Left lung (tissue), 14 donors: ENCODE measurements at places on chromosomes 16 and 17. TPM values are rescaled to one million over a fixed set of nuclear protein-coding genes. Genes with fewer than 3 reads are reported as not detected.

DNA sequence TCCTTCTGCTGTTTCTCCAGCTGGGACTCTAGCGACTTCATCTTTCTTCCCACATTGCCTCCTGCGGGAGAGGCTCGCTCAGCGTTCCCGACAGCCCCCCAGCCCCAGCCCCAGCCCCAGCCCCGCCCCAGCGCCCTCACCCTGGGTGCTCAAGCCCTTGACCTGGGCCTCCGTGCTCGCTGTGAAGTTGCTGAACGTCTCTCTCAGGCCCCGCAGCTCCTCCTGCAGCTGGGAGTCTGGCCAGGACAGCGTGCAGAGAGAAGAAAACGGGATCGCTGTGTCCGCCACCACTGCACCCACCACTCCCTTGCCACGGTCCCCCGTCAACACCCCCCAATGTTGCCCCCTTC is 2.4 kb downstream of the ASGR1 start:
- H3K27me3 ChIP-seq, result no peaks in the 10 kb centered on the region
- peaks cover 26% of the 10 kb centered on the region for H3K4me1 ChIP-seq
- no peak for DNase-seq
- H3K27ac ChIP-seq, result no peak overlapping the region

GRCh38 chr16:17557949-17558348 is 87.2 kb upstream of the XYLT1 start:
- no peaks in the 10 kb centered on the region for H3K27me3 ChIP-seq
- no peaks in the 10 kb centered on the region for H3K36me3 ChIP-seq
- H3K4me3 ChIP-seq, result no peak overlapping the region
- no peaks in the 10 kb centered on the region for H3K4me1 ChIP-seq

DNA sequence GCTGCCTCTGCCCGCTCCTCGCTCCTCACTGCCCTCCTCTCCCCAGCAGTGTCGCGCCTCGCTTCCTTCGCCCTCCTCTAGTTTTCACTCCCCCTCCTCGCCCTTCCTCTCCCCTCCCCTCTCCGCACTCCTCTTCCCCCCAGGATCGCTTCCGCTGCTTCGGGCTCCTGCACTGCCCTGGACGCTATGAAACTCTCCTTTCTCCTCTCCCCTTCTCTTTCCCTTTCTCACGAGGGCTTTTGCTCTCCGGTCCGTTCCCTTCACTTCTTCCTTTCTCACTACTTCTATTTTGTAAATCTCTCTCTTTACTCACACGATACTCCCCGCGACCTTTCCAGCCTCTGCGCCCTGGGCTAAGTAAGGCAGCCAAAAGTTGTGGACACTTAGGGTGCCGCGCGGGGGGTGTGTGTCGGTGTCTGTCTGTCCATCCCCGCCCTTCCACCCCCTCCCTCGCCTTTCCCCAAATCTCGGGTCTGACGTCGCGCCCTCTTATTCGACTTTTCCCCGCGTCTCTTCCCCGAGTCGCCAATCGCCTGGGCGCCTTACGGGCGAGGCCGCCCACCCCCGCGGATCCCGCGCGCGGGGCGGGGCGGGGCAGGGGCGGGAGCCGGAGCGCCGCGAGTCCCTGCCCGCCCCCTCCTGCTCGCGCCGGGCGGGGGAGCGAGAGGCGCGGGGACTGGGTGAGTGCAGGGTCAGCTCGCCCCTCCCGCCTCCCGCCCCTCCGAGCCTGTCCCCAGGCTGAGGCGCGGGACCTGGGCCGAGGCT is at the start of gene IRX3:
Gene IRX3 (minus strand): TSS at position 422 of the 765 bp plus-strand sequence. CDS start 737 bp downstream, outside the sequence.
- peak; percentile 90 for DNase-seq
- H3K27me3 ChIP-seq, result peaks cover 69% of the 10 kb centered on the region
- peaks cover 37% of the 10 kb centered on the region for H3K4me1 ChIP-seq

DNA sequence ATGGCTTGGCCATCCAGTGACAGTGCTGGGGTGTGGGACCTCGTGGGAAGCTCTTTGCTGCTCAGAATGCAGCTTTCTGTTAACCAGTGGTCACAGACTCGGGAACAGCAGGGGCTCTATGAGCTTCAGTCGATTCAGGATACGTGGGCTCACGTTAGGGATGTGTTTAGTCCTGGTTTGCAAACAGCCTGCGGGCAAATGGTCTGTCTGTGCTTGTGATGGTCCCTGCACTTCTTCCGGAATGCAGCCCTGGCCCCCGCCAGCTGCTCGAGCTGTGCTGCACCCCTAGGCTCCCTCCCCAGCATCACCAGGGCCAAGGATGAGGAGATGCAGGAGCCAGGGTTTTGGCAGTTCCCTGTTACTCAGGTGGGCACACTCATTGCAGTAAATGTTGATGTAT is 172.8 kb upstream of the CHMP6 start:
- H3K36me3 ChIP-seq, result peaks cover 12% of the 10 kb centered on the region
- H3K27ac ChIP-seq, result peak overlapping the region; percentile 87
- peak; percentile 38 for DNase-seq
- H3K4me1 ChIP-seq, result peaks cover 21% of the 10 kb centered on the region

- DNase-seq, result no peak
- no peak overlapping the region for H3K4me3 ChIP-seq
- H3K4me1 ChIP-seq, result no peaks in the 10 kb centered on the region
- no peaks in the 10 kb centered on the region for H3K27me3 ChIP-seq
- no peaks in the 10 kb centered on the region for H3K36me3 ChIP-seq
Observed at GRCh38 chr17:42872251-42872965, 21.4 kb downstream of the AOC3 start.

DNA sequence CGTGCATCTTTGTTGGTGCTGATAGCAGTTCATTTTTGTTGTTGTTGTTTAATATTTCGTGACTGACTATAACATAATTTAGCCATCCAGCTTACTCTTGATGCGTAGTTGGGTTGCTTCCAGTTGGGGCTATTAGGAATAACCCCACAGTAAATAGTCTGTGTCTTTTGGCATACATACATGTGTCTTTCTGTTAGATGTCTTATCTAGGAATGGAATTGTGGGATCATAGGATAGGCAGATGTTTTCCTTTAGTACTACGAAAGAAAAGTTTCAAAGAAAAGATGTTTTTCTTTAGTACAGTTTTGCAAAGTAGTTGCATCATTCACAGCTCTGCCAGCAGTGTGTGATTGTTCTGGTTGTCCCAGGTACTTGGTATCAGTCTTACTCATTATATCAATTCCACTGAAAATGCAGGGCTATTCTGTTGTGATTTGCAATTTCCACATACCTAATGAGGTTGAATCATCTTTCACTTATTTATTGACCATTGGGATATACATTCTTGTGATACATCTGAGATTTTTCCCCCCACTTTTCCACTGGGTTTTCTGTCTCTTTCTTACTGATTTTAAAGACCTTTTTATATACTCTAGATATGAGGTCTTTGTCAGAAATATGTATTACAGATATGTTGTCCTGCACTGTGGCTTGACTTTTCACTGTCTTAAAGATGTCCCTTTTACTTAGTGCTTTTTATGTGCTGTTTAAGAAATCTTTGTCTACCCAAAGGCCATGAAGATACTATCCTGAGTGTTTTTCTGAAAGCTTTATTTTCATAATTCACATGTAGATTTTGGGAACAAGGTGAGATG is 173.3 kb downstream of the MRTFB start:
- no peak overlapping the region for H3K27ac ChIP-seq
- H3K4me1 ChIP-seq, result no peaks in the 10 kb centered on the region
- no peaks in the 10 kb centered on the region for H3K36me3 ChIP-seq
- no peaks in the 10 kb centered on the region for H3K27me3 ChIP-seq
- no peak for DNase-seq
- H3K4me3 ChIP-seq, result no peak overlapping the region

GRCh38 chr17:28849281-28849680 is 5.5 kb upstream of the ERAL1 start:
- no peak for DNase-seq
- no peaks in the 10 kb centered on the region for H3K36me3 ChIP-seq
- H3K27ac ChIP-seq, result no peak overlapping the region
- H3K4me3 ChIP-seq, result no peak overlapping the region
- no peaks in the 10 kb centered on the region for H3K27me3 ChIP-seq

- H3K4me3 ChIP-seq, result no peak overlapping the region
- no peaks in the 10 kb centered on the region for H3K36me3 ChIP-seq
- no peak overlapping the region for H3K27ac ChIP-seq
Observed at GRCh38 chr17:41453066-41453465, 12.3 kb upstream of the KRT38 start.

- peak; percentile 94 for DNase-seq
- H3K4me3 ChIP-seq, result no peak overlapping the region
- H3K27ac ChIP-seq, result no peak overlapping the region
- H3K4me1 ChIP-seq, result peaks cover 17% of the 10 kb centered on the region
Observed at GRCh38 chr16:48499923-48500381, 110.0 kb downstream of the N4BP1 start.

DNA sequence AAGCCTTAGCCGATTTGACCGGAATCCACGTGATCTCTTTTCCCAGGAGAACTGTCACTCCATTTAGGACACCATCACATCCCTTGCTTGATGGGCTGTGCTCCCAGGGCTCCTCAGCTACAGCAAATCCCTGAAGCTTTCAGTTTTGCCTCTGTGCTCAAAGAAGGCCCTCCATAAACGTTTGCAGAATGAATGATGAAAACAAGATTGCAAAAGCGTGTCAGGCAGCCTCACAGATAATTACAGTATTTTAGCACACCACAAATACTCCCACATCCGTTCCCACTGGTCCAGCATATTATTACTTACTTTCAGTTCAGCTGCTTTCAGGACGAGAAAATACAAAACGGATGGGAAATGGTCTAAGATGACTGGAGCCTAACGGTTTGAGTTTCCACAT is 84.6 kb downstream of the USP31 start:
- no peak overlapping the region for H3K4me3 ChIP-seq
- peaks cover 33% of the 10 kb centered on the region for H3K36me3 ChIP-seq
- no peak overlapping the region for H3K27ac ChIP-seq
- no peak for DNase-seq

DNA sequence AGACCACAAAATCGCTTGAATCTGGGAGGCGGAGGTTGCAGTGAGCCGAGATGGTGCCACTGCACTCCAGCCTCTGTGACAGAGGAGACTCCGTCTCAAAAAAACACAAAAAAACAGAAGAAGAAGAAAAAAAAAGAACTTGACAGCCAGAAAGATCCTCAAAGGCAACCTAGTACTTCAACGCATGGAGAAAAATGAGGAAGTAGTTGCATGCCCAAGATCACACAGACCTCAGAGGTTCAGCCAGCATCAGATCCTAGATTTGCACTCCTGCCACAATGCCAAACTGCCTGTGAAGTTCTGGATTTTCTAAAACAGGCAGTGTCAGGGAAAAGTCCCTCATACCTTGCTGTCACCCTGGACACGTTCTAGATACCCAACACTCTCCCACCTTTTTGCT is 1.5 kb downstream of the ATPAF2 start:
- H3K27ac ChIP-seq, result no peak overlapping the region
- DNase-seq, result no peak
- no peaks in the 10 kb centered on the region for H3K27me3 ChIP-seq
- peaks cover 64% of the 10 kb centered on the region for H3K4me1 ChIP-seq
- no peaks in the 10 kb centered on the region for H3K36me3 ChIP-seq

- H3K4me3 ChIP-seq, result no peak overlapping the region
- no peaks in the 10 kb centered on the region for H3K27me3 ChIP-seq
- H3K4me1 ChIP-seq, result peaks cover 8% of the 10 kb centered on the region
- H3K27ac ChIP-seq, result no peak overlapping the region
- no peaks in the 10 kb centered on the region for H3K36me3 ChIP-seq
Observed at GRCh38 chr16:70341600-70341999, 5.1 kb upstream of the DDX19A start.

GRCh38 chr16:48408688-48409087 is 23.5 kb upstream of the SIAH1 start:
- no peak overlapping the region for H3K27ac ChIP-seq
- no peak for DNase-seq
- H3K36me3 ChIP-seq, result no peaks in the 10 kb centered on the region
- peaks cover 17% of the 10 kb centered on the region for H3K4me1 ChIP-seq
- H3K27me3 ChIP-seq, result no peaks in the 10 kb centered on the region

GRCh38 chr16:83455716-83456115 is 352.1 kb upstream of the HSBP1 start:
- H3K27me3 ChIP-seq, result peaks cover 2% of the 10 kb centered on the region
- no peak for DNase-seq
- no peak overlapping the region for H3K27ac ChIP-seq
- H3K36me3 ChIP-seq, result no peaks in the 10 kb centered on the region
- H3K4me3 ChIP-seq, result no peak overlapping the region

The PSMD12 gene
- polyA plus RNA-seq, result 44.2 TPM

The SCARF1 gene
- polyA plus RNA-seq, result 20.4 TPM

The CRISPLD2 gene
- polyA plus RNA-seq, result 13.8 TPM

The CLEC18A gene
- 1.5 TPM for polyA plus RNA-seq

The CYGB gene
- 34.0 TPM for polyA plus RNA-seq

The TMEM100 gene
- polyA plus RNA-seq, result 25.9 TPM

The SP6 gene
- 6.7 TPM for polyA plus RNA-seq

The TBC1D3E gene
- polyA plus RNA-seq, result not detected
